ENCODE measurements at places on chromosomes 3 and 15.

DNA sequence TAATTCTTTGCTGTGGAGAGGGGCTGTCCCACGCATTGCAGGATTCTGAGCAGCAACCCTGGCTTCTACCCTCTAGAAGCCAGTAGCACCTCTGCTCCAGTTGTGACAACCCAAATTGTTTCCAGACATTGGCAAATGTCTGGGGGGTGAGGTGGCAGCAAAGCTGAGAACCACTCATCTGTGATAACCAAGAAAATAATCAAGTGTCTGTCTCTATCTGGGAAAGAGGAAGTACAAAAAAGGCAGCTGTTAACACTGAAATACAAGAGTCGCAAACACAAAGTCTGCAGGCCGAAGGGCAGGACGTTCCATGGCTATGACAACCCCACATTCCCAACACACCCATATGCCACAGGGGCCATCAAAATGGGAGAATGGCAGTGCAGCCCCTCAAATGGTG lies 42.2 kb upstream of the GNB5 start:
- no peaks in the 10 kb centered on the region for H3K27me3 ChIP-seq
- no peak for DNase-seq
- H3K27ac ChIP-seq = no peak overlapping the region
- H3K4me3 ChIP-seq = no peak overlapping the region

- no peak overlapping the region for H3K27ac ChIP-seq
- no peak overlapping the region for H3K4me3 ChIP-seq
- DNase-seq = no peak
- H3K27me3 ChIP-seq = no peaks in the 10 kb centered on the region
Measured at GRCh38 chr15:90579213-90579612, 49.5 kb downstream of the CRTC3 start.

- H3K27ac ChIP-seq = no peak overlapping the region
- H3K4me1 ChIP-seq = no peaks in the 10 kb centered on the region
- H3K36me3 ChIP-seq = no peaks in the 10 kb centered on the region
- no peak for DNase-seq
Measured at GRCh38 chr3:18752273-18752934, 327.3 kb upstream of the SATB1 start.

DNA sequence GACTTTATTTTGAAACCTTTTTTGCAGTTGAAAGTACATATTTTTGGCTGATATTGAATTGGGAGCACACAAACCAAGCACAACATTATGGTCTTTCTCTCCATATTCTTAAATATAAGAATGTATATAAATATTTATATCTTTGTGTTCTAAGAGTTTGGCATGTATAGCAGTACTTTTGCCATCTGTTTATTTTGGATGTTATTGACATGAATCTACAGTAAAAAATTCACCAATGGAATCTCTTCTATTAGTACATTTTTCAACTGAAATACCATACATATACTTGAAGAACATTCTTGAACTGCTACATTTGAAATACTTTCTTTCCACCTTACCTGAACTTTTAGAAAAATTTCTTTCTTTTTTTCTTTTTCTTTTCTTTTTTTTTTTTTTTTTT lies 109.2 kb upstream of the STRIT1 start:
- no peaks in the 10 kb centered on the region for H3K27me3 ChIP-seq
- H3K27ac ChIP-seq = no peak overlapping the region
- H3K36me3 ChIP-seq = no peaks in the 10 kb centered on the region
- no peaks in the 10 kb centered on the region for H3K4me1 ChIP-seq
- no peak for DNase-seq

DNA sequence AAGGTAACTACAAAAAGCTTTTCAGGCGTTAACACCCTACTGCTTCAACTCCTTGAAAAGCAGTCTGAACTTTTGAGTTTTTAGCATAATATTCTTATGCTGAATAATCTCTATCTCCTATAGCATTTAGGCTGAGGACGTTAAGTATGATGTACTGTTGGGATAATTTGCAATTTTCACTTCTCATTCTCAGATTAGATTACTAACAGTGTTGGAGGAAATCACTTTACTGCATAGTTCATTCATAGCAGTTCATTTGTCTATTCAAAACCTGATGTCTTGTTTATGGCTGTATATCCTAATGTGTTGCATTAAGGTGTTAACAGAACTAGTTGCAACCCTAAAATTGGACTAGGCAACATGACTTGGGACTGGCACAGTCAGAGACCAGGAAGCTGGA lies 983.1 kb downstream of the FHIT start:
- no peak overlapping the region for H3K27ac ChIP-seq
- no peak for DNase-seq
- no peaks in the 10 kb centered on the region for H3K36me3 ChIP-seq
- H3K4me3 ChIP-seq = no peak overlapping the region
- no peaks in the 10 kb centered on the region for H3K4me1 ChIP-seq
- no peaks in the 10 kb centered on the region for H3K27me3 ChIP-seq

DNA sequence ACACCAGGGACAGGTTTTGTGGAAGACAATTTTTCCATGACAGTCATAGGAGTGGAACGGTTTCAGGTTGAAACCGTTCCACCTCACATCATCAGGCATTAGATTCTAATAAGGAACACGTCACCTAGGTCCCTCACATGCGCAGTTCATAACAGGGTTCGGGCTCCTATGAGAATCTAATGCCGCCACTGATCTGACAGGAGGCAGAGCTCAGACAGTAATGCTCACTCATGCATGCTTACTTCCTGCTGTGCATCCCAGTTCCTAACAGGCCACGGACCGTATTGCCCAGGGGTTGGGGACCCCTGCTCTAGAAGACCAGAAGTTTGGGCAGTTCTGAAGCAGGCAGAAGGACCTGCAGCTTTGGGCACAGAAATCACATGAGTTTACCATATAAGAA lies 61.5 kb downstream of the MYO1E start:
- peaks cover 5% of the 10 kb centered on the region for H3K4me1 ChIP-seq
- no peaks in the 10 kb centered on the region for H3K36me3 ChIP-seq
- H3K27me3 ChIP-seq = no peaks in the 10 kb centered on the region
- H3K27ac ChIP-seq = no peak overlapping the region
- no peak overlapping the region for H3K4me3 ChIP-seq

DNA sequence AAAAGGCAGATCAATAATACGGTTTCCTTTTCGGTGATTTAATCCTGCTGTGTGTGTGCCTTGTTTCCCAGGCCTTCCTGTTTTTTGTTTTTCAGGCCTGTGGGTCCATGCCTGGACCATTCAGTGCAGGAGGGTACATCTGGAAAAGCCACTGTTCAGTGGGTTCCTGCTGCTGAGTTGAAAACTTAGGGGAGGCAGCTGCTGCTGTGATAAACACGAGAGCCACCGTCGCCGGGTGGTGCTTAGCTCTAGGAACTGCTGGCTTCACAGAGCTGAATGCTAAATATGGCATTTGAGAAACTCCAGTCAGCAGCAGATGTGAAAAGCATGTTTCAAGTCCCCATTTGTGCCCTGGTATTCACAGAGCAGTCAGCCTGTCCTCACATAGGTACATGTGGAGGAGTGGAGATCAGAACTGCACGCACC lies 44.0 kb downstream of the SYNM start:
- H3K4me3 ChIP-seq = no peak overlapping the region
- H3K36me3 ChIP-seq = no peaks in the 10 kb centered on the region
- H3K4me1 ChIP-seq = peaks cover under 1% of the 10 kb centered on the region
- no peaks in the 10 kb centered on the region for H3K27me3 ChIP-seq
- H3K27ac ChIP-seq = no peak overlapping the region
- DNase-seq = no peak

GRCh38 chr3:24264748-24265158 lies 229.9 kb downstream of the THRB start:
- H3K4me3 ChIP-seq = no peak overlapping the region
- no peaks in the 10 kb centered on the region for H3K27me3 ChIP-seq
- no peak for DNase-seq

DNA sequence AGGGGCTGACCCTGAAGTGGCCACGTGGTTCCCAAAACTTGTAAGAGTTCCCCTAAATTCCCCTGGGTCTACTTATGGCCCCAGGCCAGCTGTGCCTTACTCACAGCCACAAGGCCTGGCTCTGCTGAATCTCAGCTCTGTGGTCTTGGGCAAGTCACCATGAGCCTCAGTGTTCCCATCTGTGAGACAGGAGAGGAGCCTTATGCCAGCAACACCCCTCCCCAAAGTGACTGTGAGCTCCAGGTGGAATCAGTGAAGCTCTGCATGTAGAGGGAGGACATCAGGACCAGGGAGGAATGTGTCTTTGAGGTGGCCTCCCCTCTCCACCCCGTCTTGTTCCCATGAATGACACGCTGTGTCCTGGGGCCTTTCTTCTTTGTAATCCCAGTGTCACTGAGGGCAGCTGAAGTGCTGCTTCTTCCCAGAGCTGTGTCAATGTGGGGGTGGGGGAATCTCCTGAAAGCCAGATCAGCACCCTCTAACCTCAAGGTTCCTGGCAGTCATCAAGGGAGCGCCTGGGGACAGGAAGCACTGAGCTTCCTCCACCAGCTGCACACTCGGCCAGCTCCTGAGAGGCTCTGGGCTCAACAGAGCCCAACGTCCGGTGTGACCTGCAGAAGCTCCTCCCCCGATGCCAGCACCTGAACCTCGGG lies 258.9 kb downstream of the UACA start:
- DNase-seq = peak; percentile 41
- no peaks in the 10 kb centered on the region for H3K27me3 ChIP-seq
- H3K4me3 ChIP-seq = no peak overlapping the region
- no peaks in the 10 kb centered on the region for H3K36me3 ChIP-seq

DNA sequence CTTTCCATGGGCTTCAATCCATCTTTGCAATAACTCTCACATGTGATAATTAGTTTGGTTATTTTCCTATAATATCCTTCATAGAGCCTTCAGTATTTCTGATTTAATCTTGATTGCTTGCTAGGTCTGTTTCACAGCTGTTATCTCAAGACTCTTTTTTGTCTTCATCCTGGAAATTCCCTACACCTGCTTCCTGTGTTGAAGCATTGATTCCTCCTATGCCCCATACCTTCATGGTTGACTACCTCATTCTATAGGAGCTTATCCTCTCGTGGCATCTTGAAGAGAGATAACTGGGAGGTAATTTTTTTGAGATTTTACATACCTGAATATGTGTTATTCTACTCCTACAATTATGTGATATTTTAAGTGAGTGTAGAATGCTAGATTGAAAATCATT lies 26.7 kb downstream of the PIK3CA start:
- peak overlapping the region; percentile 3 for H3K4me3 ChIP-seq
- H3K27me3 ChIP-seq = no peaks in the 10 kb centered on the region
- DNase-seq = no peak
- H3K27ac ChIP-seq = peak overlapping the region; percentile 51
- H3K36me3 ChIP-seq = no peaks in the 10 kb centered on the region
- H3K4me1 ChIP-seq = no peaks in the 10 kb centered on the region

GRCh38 chr3:117226932-117227331 lies 517.4 kb downstream of the TUSC7 start:
- DNase-seq = no peak
- H3K36me3 ChIP-seq = no peaks in the 10 kb centered on the region
- no peaks in the 10 kb centered on the region for H3K4me1 ChIP-seq

DNA sequence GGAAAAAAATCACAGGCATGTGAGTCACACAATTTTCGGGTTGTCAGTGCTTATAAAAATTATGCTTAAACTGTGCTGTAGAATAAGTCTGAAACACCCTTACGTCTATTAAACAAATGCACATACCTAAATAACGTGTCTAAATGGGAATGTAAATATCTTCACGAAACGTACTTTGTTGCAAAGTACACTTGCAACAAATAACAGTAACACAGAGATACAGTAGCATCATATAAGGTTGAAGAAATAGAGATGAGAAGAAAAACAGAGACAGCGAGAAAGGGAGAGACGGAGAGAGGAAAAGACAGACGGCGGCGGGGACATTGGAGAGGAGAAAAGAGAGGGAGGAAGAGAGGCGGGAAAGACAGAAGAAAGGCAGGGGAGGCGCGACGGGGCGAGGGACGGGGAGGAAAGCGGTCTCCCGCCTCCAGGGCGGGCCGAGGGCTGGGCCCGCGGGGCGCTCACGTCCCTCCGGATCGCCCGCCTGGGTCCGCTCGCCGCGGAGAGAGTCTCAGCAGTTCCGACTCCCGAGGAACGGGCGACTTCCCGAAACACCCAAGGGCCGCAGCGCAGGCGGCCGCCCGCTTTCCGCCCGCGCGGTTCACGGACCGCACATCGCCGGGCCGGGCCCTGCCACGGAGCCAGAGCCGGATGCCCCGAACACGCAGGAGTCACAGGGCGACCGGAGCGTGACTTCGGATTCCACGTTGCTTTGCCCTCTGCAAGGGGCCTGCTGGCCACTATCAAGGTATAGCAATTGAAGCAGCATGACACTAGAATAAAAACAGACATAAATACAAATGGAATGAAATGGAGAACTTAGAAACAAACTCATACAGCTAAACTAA lies 153.4 kb downstream of the LMLN start:
- no peaks in the 10 kb centered on the region for H3K36me3 ChIP-seq
- no peak overlapping the region for H3K4me3 ChIP-seq
- H3K4me1 ChIP-seq = no peaks in the 10 kb centered on the region
- peaks cover 51% of the 10 kb centered on the region for H3K27me3 ChIP-seq
- no peak overlapping the region for H3K27ac ChIP-seq
- DNase-seq = no peak

DNA sequence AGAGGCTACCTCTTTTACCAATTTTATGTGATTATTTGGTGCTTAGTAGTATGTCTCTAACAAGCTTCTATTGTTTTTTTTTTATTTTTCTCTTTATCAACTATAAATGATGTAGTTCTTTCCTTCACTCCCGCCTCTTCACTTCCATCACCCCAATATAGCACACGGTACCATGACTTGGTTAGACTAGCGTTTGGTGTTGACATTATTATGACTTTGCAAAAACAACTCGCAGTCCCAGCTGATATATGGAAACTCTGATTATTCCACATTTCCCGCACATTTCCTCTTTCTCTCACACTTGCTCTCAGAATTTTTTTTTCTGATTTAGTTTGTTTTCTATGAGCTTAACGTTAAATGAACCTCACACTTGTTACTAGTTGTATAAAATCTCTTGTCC lies 162.2 kb downstream of the GREM1 start:
- H3K4me3 ChIP-seq = no peak overlapping the region
- H3K4me1 ChIP-seq = no peaks in the 10 kb centered on the region
- no peak overlapping the region for H3K27ac ChIP-seq
- no peaks in the 10 kb centered on the region for H3K36me3 ChIP-seq
- DNase-seq = no peak

DNA sequence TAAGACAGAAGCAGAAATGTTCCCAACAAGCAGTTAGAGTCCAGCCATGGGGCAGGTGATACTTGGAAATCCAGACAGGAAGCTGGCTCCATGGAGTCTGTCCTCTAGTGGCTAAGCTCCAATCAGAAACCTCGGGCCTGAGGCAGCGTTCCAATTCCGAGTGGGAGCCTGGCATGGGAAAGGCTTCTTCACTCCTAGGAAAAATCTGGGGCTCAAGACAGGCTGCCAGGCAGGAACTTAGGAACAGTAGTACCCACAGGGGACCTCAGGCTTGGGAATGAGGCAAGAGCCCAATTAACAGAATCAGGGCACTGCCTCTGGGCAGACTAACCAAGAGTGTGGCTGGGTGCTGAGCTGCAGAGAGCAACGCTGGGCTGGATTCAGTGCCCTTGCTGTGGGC lies 6.2 kb upstream of the ATP13A4 start:
- H3K36me3 ChIP-seq = no peaks in the 10 kb centered on the region
- no peak overlapping the region for H3K4me3 ChIP-seq
- no peak for DNase-seq

DNA sequence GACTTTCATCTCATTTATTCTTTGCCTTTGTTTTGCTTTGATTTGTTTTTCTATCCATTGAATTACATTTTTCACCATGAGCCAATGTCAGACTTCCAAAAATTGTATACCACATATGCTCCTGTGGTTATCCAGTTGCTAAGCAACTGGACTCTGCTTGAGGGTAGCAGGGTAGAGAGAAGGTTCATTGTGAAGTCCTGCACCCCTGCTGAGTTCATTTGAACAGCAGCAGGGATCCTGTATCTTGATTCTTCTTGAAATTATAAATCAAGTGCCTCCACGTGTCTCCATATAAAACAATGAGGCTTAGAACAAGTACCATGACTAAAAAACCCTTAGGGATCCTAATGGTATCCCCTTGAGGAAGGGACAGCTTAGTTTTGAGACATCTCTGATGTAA lies 449.3 kb downstream of the ROBO2 start:
- H3K27ac ChIP-seq = no peak overlapping the region
- no peaks in the 10 kb centered on the region for H3K27me3 ChIP-seq
- no peak overlapping the region for H3K4me3 ChIP-seq
